ENCODE measurements at places on chromosomes 13 and 19.
A peak's percentile ranks its signal among the peaks of the same experiment; 100 is the strongest.

GRCh38 chr19:12140545-12141404 is 625 bp upstream of the ZNF20 start:
- DNase-seq = peak; percentile 85

GRCh38 chr19:49364083-49364737 is 533 bp downstream of the DKKL1 start:
- DNase-seq = no peak

DNA sequence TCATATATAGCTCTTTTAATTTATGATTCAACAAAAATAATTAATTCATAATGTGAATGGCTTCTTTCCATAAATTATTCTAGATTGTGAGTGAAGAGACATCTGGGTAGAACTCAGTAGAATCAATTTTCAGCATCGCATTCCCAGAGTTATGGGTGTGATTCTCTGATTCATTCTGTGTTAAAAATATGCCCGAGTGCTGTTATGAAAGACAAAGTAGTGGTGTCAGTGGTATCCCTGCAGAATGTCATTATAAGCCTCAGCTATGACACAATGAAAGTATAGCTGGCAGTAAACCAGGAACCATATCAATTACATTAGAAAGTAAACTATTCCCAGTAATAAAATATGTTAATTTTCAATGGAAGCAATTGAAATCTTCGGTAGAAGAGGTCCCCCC is 480.5 kb upstream of the SLITRK1 start:
- DNase-seq = no peak

GRCh38 chr13:111664696-111665095 is 344.3 kb downstream of the TEX29 start:
- DNase-seq = no peak

GRCh38 chr13:28375250-28375930 is 119.5 kb downstream of the FLT1 start:
- no peak for DNase-seq

- no peak for DNase-seq
These were observed 48.3 kb downstream of the LATS2 start for GRCh38 chr13:21012841-21013681.

- DNase-seq = no peak
These were observed 5.3 kb downstream of the DYRK1B start for GRCh38 chr19:39828654-39829032.

GRCh38 chr19:45876411-45877197 is 9.3 kb downstream of the IRF2BP1 start:
- no peak for DNase-seq

- peak; percentile 31 for DNase-seq
These were observed 514 bp downstream of the PRKACA start for GRCh38 chr19:14116918-14117578.

DNA sequence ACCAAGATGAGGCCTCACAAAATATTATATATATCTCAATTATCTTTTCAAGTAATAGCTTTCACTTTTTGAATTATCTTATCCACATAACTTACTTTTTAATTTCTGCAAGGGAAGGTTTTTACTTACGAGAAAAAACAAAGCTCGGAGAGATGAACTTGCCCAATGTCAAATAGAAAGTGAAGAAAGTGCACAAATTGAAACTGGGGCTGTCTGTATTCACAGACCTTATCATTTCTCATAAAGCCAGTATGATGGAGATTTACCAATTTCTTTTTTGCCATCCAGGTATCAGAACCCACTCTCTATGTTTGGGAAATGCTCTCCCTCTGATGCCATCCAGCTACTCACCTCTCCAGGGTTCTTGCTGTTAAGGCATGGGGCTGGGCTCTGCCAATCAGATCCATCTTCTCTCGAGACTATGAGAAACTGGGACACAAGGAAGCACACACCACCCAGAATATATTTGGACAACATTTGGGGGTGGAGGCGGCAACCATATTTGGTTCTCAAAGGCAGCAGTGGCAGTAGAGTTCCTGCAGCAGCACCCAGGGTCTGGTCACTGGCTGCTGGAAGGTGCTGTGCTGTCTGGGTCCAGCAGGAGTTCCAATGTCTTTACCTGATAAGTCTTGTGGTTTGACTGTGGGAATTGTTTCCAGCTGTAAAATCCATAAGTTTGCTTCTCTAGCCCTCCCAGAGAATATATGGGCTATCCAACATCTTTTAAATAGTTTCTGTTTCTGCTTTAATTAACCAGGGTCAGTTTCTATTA is 45.8 kb upstream of the SCEL start:
- no peak for DNase-seq

- DNase-seq = no peak
These were observed 489.7 kb downstream of the COG6 start for GRCh38 chr13:40145139-40145538.

GRCh38 chr19:46351241-46352041 is 4.6 kb downstream of the PPP5C start:
- no peak for DNase-seq

- no peak for DNase-seq
These were observed 24.9 kb upstream of the PIK3R2 start for GRCh38 chr19:18128044-18128443.

DNA sequence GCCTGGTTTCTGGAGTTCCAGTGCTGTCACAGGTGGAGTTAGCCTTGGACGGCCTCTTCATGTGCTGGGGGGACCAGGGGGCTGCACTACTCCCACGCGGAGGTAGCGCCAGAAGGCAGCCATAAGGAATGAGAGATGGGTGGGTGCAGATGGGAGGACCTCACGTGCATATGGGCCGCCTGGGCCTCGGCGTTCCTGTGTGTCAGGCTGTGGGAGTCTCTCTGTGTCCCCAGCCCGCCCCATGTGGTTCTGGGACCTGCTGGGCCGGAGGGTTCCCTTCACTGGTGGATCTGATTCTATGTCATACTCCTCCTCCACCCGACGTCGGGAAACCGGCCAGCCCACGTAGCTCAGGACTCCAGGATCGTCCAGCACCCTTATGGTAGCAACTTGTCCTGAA is 149.0 kb upstream of the SOX1 start:
- DNase-seq = no peak

Data from activated CD8-positive, alpha-beta memory T cell treated with anti-CD3 and anti-CD28 coated beads, Interleukin-2, amount 50 U/mL, for 4 hours (primary cell).